ENCODE measurements at places on chromosomes 2 and 18. TPM values are rescaled to one million over a fixed set of nuclear protein-coding genes. Genes with fewer than 3 reads are reported as not detected.
A peak's percentile ranks its signal among the peaks of the same experiment; 100 is the strongest.

DNA sequence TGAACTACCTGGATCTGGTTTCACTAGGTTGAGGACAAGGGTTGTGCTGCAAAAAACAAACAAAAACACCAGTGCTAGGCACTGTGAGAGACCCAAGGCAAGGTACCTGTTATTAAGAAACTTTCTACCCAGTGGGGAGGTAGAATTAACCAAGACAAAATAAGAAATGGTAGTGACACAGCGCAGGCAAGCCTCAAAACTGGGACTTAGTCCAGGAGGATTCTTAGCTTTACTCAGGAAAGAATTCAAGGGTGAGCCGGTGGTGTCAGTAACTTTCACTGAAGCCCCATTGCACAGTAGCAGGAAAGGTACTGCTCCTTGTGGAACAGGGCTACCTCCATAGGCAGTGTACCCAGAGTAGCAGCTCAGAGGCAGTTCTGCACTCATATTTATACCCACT, 131.6 kb downstream of the SCG2 start:
- H3K36me3 ChIP-seq = no peaks in the 10 kb centered on the region
- no peak overlapping the region for H3K4me3 ChIP-seq
- DNase-seq = no peak
- H3K4me1 ChIP-seq = no peaks in the 10 kb centered on the region

DNA sequence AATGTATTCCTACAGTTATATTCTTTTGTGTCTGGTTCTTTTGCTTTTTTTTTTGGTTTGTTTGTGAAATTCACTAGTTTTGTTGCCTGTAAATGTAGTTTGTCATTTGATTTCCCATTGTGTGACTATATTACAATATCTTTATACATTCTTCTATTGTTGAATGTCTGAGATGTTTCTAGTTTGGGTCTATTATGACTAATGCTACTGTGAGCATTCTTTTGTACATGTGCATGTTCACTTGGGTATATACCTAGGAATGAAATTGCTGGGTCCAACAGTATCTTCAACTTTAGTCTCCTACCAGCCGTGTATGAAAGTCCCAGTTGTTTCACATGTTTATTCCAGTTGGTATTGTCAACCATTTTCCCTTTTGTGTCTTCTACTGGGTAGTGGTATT, 112.7 kb upstream of the RBMS1 start:
- no peak overlapping the region for H3K4me3 ChIP-seq
- H3K36me3 ChIP-seq = no peaks in the 10 kb centered on the region
- H3K4me1 ChIP-seq = peaks cover 5% of the 10 kb centered on the region
- DNase-seq = no peak
- no peak overlapping the region for H3K27ac ChIP-seq

DNA sequence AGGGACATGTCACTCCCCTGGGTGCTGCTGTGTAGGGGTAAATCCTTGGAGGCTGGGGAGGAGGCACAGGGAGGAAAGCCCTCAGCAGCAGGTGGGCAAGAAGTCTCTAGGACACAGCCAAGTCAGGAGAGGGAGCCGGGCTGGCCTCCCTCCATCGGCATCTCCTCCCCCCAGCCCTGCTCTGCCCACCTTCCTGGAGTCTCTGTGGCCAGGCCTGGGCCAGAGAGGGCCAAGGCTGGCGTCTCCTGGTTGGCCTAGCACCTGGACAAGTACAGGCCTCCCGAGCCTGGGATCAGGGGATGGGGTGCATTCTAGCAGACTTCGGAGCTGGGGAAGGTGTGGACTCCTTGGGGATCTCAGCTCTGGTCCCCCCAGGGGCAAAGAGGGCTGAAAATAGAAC, 1.8 kb downstream of the SPEG start:
- peaks cover 32% of the 10 kb centered on the region for H3K27me3 ChIP-seq
- no peak overlapping the region for H3K4me3 ChIP-seq
- no peaks in the 10 kb centered on the region for H3K36me3 ChIP-seq

- no peak for DNase-seq
- peak overlapping the region; percentile 58 for H3K27ac ChIP-seq
- no peaks in the 10 kb centered on the region for H3K27me3 ChIP-seq
Measured at GRCh38 chr2:37653805-37654378, 17.6 kb downstream of the CDC42EP3 start.

GRCh38 chr2:162197069-162197825, 45.2 kb upstream of the GCG start:
- no peak overlapping the region for H3K4me3 ChIP-seq
- no peak for DNase-seq
- no peaks in the 10 kb centered on the region for H3K36me3 ChIP-seq
- H3K27ac ChIP-seq = no peak overlapping the region
- no peaks in the 10 kb centered on the region for H3K4me1 ChIP-seq

GRCh38 chr2:57864926-57865325, 181.7 kb upstream of the VRK2 start:
- no peak overlapping the region for H3K27ac ChIP-seq
- H3K36me3 ChIP-seq = no peaks in the 10 kb centered on the region
- H3K4me1 ChIP-seq = no peaks in the 10 kb centered on the region
- no peak overlapping the region for H3K4me3 ChIP-seq

GRCh38 chr2:98759827-98760625, 29.1 kb upstream of the MGAT4A start:
- no peak overlapping the region for H3K4me3 ChIP-seq
- DNase-seq = no peak
- peaks cover 69% of the 10 kb centered on the region for H3K4me1 ChIP-seq
- H3K27me3 ChIP-seq = no peaks in the 10 kb centered on the region
- H3K36me3 ChIP-seq = peaks cover 14% of the 10 kb centered on the region
- peak overlapping the region; percentile 83 for H3K27ac ChIP-seq

DNA sequence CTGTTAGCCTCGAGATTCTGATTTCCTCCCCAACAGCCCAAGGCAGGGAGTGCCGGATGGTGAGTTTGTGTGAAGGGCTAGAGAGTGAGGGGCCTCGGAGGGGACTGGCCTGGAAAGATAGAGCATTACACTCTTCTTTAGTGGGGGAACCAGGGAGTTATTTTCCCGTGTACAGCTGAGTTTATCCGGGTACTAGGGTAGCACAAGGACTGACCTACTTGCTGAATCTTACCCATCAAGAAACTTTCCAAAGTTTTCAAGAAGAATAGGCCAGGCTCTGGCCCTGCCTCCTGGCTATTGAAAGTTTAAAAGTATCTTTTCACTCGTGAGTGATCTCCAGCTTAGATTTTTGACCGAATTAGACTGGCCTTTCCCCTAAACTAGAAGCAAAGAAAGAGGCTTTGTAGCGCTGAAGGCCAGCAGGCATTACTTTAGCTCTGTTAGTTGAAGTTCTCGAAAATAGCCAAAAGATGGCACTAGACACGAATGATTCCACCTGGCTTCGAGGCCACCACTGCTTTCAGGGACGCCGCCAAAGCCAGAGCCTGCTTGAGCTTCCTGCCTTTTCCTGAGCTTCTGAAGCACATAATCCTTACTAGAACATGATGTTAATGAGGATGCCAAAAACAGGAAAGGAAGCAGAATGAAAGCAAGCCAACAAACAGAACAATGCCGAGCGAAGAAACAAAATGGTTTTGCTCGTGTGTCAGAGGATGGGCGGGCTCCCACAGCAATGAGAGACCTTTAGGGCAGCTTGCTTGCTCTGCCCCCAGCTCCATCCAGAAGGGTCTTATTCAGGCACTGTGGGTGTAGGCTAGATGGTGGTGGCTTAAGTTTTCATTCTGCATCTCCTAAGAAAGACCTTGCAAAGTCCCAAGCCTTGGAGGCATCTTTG, 55.8 kb downstream of the TSN start:
- H3K4me3 ChIP-seq = no peak overlapping the region
- H3K36me3 ChIP-seq = no peaks in the 10 kb centered on the region
- peaks cover 2% of the 10 kb centered on the region for H3K27me3 ChIP-seq
- no peaks in the 10 kb centered on the region for H3K4me1 ChIP-seq

DNA sequence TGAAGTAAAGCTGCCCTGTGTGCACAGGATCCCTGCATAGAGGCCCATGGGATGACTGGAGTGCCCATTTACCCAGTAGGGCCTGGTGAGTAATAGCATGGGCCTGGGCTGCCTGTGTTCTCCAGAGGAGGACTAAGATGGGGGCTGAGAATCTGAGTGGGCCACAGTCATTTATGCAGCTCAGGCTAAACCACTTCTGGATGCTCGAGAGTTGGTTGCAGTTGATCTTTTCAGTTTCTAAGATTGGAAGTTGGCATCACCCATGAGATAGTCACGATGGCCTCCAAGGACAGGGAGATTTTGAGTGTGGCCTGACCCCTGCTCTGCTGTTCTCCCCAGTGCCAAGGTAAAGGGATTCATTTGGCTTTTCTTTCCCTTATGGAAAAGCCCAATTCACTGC, 179.1 kb upstream of the SPRED2 start:
- H3K4me1 ChIP-seq = peaks cover under 1% of the 10 kb centered on the region
- H3K27me3 ChIP-seq = peaks cover 4% of the 10 kb centered on the region
- no peaks in the 10 kb centered on the region for H3K36me3 ChIP-seq
- H3K4me3 ChIP-seq = no peak overlapping the region
- DNase-seq = no peak
- H3K27ac ChIP-seq = no peak overlapping the region

DNA sequence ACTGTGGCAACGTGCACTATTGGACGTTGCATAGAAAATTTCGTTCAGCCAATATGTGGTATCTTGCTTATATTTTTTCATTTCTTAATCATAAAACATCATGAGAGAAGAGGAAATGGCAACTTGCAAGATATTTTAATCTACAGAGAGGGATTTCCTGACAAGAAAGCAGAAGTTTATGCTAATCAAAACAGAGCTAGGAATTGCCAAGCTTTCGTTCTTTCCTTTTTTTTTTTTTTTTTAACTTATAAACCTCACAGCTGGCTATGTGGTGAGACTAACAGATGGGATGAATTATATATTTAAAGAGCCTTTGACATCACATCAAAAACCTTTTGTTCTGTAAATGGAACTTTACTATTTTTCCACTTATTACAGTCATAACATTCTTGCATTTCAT, 1136.9 kb upstream of the TMEFF2 start:
- H3K4me1 ChIP-seq = no peaks in the 10 kb centered on the region
- no peak overlapping the region for H3K4me3 ChIP-seq
- no peaks in the 10 kb centered on the region for H3K36me3 ChIP-seq
- no peak overlapping the region for H3K27ac ChIP-seq
- no peak for DNase-seq
- no peaks in the 10 kb centered on the region for H3K27me3 ChIP-seq

GRCh38 chr2:237075749-237076599, 9.7 kb upstream of the COPS8 start:
- H3K27ac ChIP-seq = no peak overlapping the region
- H3K4me3 ChIP-seq = no peak overlapping the region
- H3K27me3 ChIP-seq = no peaks in the 10 kb centered on the region

GRCh38 chr18:49024804-49025421, 74.1 kb upstream of the SMAD7 start:
- H3K27ac ChIP-seq = peak overlapping the region; percentile 13
- peaks cover 17% of the 10 kb centered on the region for H3K4me1 ChIP-seq
- H3K4me3 ChIP-seq = no peak overlapping the region
- H3K27me3 ChIP-seq = no peaks in the 10 kb centered on the region
- DNase-seq = peak; percentile 4
- no peaks in the 10 kb centered on the region for H3K36me3 ChIP-seq

GRCh38 chr18:48620071-48620470, 81.2 kb downstream of the CTIF start:
- no peak for DNase-seq
- H3K27me3 ChIP-seq = no peaks in the 10 kb centered on the region
- H3K4me1 ChIP-seq = no peaks in the 10 kb centered on the region
- H3K36me3 ChIP-seq = no peaks in the 10 kb centered on the region

DNA sequence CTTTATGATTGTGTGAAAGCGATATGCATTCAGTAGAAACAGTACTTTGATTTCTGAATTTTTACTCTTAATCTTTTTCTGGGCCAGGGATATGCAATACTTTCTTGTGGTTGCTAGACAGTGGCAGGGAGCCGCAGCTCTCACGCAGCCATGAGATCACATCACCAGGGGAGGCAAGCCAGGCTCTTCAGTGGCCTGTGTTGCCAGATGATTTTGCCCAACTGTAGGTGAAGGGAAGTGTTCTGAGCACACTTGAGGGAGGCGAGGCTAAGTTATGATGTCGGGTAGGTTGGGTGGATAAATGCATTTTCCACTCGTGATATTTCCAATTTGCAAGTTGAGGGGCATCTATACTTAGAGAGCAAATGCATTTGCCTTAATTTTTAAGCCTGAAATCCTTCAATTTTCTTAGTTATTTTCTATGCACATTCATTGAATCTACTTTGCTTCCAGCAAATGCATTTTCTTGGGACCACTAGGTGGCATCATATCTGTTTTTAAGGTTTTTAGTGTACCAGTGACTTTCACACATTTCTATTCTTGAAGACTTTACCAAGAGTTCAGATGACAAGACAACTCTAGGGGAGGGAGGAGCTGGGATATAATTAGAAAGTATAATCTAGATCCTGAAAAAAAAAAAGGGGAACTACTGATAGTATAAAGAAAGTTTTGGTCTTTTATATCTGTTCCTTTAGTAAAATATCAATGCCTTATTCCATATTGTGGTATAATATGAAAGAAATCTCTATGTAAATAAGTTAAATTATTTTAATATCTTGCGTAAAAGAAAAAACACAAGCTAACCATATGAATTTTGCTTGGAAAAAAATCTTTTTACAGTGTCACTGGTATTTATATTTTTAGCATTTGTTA, 643.3 kb downstream of the SOCS6 start:
- no peaks in the 10 kb centered on the region for H3K36me3 ChIP-seq
- no peak overlapping the region for H3K27ac ChIP-seq
- no peak overlapping the region for H3K4me3 ChIP-seq
- H3K27me3 ChIP-seq = no peaks in the 10 kb centered on the region
- H3K4me1 ChIP-seq = no peaks in the 10 kb centered on the region

DNA sequence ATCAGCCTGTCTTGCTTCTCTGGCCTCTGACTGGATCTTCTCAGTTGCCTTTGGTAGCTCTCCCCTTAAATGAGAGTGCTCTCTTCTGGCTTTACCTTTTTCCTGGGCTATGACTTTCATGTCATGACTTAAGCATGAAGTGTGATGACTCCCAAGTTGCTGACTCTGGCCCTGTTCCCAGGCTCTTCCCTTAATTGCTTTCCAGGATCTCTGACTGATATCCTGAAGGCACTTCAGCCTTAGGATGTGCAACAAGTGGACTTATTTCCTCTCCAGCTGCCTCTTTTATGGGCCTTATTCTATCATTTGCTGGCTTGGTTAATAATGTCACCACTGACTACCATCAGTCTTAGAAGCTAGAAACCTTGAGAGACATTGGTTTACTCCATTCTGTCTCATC, 17.4 kb downstream of the SEMA4F start:
- no peaks in the 10 kb centered on the region for H3K4me1 ChIP-seq
- no peaks in the 10 kb centered on the region for H3K27me3 ChIP-seq
- H3K27ac ChIP-seq = no peak overlapping the region
- H3K4me3 ChIP-seq = no peak overlapping the region

- no peak overlapping the region for H3K27ac ChIP-seq
- H3K27me3 ChIP-seq = no peaks in the 10 kb centered on the region
- H3K4me3 ChIP-seq = no peak overlapping the region
- peaks cover 25% of the 10 kb centered on the region for H3K4me1 ChIP-seq
- H3K36me3 ChIP-seq = peaks cover 22% of the 10 kb centered on the region
Measured at GRCh38 chr2:55014962-55015939, 35.0 kb downstream of the RTN4 start.

Gene IL1F10
- total RNA-seq = not detected

Gene EGR4
- total RNA-seq = not detected

Gene HRH4
- 0.21 TPM for total RNA-seq

Gene BABAM2
- 41.9 TPM for total RNA-seq

Gene NPAS2
- total RNA-seq = 6.1 TPM

Gene ASIC4
- not detected for total RNA-seq

Gene RNU2-63P
- total RNA-seq = 1.9 TPM

Gene RELCH
- 41.7 TPM for total RNA-seq

Gene TCF23
- total RNA-seq = not detected

All from activated CD4-positive, alpha-beta T cell treated with anti-CD3 and anti-CD28 coated beads, Interleukin-2, amount 10 ng/mL, durations not matched to agents 7 days and 5 days (primary cell).